ENCODE measurements at places on chromosomes 6 and 20.
A peak's percentile ranks its signal among the peaks of the same experiment; 100 is the strongest.

- no peak for DNase-seq
Observed at GRCh38 chr6:313087-313486, 20.8 kb downstream of the DUSP22 start.

GRCh38 chr6:44285552-44286284, 15.5 kb downstream of the TMEM151B start:
- no peak for DNase-seq

- no peak for DNase-seq
Observed at GRCh38 chr6:167975458-167975857, 22.0 kb upstream of the KIF25 start.

- DNase-seq = peak; percentile 60
Observed at GRCh38 chr6:30720738-30721197, 616 bp downstream of the TUBB start.

- no peak for DNase-seq
Observed at GRCh38 chr6:84415068-84415467, 187.6 kb upstream of the CEP162 start.

GRCh38 chr20:59184880-59185447, 21.3 kb downstream of the ZNF831 start:
- no peak for DNase-seq

DNA sequence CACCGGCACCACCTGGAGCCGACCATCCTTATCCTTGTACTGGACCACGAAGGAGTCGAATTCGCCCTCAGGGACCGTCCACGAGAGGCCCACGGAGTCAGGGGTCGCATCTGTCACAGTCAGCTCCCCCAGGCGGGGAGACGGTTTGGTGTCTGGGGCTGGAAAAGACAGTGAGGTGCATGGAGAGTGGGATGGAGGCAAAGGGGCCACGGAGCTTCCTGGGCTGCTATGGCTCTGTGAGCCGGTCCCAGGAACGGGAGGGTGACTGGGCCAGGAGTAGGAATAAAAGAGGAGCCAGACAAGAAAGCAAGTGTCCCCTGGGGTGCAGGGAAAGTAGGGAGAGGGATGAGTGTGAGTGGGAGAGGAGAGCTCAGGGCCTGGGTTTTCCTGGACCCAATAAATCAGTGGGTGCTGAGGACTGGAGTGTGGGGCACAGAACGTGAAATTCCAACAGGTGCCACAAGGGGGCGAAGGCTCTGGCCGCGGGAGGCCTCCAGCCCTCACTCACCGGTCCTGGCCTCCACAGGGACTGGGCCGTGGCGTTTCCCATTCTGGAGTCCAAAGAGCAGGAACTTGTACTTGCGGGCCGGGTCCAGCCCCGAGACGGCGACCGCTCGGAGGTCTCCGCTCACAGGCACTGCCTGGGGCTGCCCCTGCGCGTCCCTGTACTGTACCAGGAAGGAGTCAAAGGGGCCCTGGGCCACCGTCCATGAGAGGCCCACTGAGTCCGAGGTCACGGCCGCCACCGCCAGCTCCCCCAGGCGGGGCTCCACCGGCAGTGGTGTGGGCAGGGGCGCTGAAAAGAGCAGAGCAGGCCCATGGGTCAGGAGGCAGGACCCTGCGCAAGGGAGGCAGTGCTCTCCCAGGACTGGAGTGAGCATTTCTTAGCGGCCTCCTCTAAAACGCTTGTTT, 9.9 kb downstream of the CYP21A2 start:
- peak; percentile 69 for DNase-seq

GRCh38 chr6:34969662-34970265, 80.7 kb downstream of the ANKS1A start:
- no peak for DNase-seq

GRCh38 chr6:69216127-69216526, 580.7 kb downstream of the LMBRD1 start:
- no peak for DNase-seq

- no peak for DNase-seq
Observed at GRCh38 chr6:52271852-52272460, 12.6 kb downstream of the MCM3 start.

- DNase-seq = no peak
Observed at GRCh38 chr6:63537201-63537958, 34.9 kb upstream of the LOC128125822 start.

DNA sequence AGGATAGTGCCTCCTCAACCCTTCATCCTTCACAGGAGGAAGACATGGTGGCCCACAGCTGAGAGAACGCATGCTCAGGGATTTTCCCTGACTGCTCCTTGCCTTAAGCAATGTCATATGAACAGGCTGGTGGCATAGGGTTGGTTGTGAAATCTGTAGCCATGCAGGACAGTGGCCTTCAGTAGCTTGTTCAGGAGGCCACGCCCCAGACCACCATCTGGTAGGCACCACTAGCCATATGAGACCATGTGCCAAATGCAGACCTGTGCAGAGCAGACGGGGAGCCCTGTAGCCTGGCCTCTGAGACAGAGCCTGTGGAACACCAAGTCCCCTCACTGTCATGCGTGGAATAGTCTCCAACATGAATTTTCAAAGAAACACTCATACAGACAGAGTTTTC, 76.5 kb downstream of the ADTRP start:
- DNase-seq = no peak

- DNase-seq = no peak
Observed at GRCh38 chr6:40599555-40599954, 12.4 kb upstream of the LRFN2 start.

- DNase-seq = no peak
Observed at GRCh38 chr6:130372786-130373185, 7.0 kb downstream of the TMEM200A start.

GRCh38 chr6:137926207-137926731, 59.2 kb downstream of the TNFAIP3 start:
- no peak for DNase-seq

DNA sequence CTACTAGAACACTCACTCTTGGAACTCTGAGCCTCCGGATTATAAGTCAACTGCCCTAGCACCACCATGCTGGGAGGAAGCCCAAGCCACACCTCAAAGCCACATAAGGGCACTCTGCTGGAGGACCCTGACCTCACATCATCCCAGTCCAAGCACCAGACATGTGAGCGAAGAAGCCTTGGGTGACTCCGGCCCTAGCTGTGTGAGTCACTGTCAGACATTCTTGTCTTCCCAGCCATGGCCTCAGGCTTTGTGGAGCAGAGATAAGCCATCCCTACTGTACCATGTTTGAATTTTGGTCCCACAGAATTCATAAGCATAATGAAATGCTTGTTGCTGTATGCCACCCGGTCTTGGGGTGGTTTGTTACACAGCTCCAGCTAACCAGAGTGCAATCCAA, 247.7 kb downstream of the SOD2 start:
- DNase-seq = no peak

- no peak for DNase-seq
Observed at GRCh38 chr6:21887231-21888185, 294.0 kb downstream of the SOX4 start.

DNA sequence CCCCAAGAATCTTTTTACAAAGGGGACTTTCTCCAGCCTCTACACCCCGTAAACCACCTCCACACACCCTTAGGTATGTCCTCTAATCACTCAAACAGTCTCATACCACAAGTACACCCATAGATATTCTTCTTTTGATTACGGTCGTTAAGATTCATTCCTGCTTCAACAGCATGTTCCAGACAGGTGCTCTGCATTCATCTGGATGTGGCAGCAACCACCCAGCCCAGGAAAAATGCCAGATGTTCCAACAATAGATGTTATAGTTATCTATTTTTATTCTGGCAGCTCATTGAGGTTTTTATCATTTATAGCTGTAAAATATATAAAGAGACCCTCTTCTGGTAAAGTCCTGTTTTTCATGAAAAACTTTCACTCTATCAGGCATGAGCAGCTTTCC, 60.7 kb downstream of the SIM1 start:
- no peak for DNase-seq

DNA sequence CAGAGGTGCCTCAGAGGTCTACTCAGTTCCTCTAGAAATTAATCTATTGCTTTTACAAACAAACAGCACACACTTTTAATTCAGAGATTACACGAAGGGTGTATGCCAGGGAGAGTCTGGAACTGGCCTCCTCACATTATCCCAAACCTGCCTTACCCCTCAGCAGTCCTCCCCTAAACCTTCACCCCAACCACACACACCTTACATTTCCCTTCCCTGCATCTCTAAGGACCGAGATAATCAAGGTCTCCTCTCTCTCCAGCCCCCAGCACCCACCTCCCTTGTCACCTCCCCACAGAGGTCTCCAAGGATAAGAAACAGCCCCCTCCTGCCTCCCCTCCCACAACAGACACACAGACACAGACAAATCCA, 6.1 kb downstream of the HLA-DRB1 start:
- DNase-seq = no peak

DNA sequence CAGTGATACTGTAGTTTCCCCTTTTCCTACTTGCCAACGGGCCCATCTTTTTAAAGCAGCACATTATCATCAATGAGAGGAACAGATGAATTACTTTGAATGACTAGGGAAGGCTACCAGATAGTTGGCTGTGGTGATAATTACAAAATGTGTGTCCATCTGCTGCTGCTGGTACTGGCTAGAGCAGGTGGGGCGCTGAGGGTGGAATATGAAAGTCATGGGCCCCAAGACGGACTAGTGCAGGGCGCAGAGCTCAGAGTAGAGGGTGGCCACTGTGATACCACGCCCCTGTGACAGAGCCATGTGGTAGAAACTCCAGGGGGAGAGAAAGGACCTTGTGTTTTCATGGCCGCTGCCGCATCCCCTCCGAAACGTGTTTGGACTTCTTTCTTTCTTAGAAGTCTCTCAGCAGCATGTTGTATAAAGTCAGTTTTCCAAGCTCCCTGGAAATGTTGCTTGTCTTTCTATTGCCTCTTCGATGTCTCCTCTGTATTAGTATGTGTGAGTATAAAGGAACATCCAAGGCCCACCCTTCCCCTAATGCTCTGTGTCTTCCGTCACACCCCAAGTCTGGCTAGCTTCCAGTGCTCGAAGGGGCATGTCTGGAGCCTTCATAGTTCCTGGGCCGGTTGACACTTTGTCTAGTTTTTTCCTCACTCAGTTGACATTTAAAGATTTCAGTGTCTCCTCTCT, 88.1 kb downstream of the PPP1R14C start:
- DNase-seq = no peak

DNA sequence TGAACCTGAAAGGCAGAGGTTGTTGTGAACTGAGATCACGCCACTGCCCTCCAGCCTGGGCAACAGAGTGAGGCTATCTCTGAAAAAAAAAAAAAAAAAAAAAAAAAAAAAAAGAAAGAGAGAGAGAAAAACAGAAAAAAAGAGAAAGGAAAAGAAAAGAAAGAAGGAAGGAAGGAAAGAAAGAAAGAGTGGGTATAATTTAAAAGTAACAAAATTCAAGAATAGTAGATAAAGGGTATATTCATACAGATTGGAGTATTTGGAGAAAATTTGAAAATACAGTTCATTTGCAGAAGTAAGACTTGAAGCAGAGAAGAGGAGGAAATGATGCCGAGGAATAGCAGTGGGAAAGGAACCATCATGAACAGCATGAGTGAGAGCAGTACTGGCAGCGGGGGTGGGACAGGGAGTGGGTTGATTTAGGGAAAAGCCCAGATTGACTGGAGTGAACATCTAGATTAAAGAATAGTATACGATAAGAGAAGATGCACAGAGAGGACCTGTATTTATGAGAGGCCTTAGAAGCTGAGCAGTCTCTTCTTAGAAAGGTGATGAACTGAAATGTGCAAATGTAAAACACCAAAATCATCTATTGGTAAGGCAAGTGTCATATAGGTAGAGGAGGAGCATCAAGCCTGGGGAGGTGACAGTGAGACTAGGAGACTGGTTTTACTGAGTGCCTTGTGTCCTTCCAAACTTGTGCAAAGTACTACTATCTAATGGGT, 17.8 kb upstream of the HLA-DRB1 start:
- DNase-seq = no peak

- DNase-seq = peak; percentile 55
Observed at GRCh38 chr20:2800521-2801285, at the start of gene CPXM1. CPXM1 (minus strand) TSS chr20:2800627; CDS start chr20:2800572, 55 bp downstream.

DNA sequence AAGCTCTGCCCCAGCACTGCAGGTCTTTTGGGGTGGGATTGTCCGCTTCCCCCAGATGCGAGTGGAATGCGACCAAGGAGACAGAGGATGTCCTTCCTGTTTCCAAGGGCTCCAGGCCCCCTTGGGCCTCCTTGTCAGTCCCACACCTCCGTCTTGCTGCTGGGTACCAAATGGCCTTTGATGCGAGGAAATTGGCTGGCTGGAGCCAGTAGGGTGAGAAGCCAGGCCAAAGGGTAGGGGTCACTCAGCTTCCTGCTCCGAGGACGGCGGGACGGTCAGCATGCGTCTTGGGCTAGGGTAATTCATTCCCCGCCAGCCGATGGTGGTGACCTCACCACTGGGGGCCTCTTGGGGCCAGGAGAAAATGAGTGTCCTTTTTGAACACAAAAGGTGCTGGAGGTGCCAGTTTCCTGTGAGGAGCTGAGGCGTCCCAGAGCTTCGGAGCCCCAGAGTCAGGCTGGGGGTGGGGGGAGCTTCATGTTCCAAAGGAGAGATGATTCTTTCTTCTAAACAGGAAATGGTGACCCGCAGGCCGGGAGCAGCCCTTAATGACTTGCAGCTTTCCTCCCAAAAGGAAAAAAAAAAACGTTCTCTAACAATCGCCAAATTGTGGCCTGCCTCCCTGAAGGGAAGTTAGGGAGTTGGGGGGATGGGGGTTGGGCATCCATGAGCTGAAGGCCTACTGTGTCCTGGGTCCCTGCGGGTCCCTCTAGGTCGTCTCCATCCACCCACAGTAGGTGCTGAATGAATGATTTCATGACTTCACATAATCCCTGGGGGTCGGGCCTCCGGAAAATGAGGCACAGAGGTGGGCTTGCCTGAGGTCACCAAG, 6.7 kb downstream of the SNAI1 start:
- peak; percentile 70 for DNase-seq

DNA sequence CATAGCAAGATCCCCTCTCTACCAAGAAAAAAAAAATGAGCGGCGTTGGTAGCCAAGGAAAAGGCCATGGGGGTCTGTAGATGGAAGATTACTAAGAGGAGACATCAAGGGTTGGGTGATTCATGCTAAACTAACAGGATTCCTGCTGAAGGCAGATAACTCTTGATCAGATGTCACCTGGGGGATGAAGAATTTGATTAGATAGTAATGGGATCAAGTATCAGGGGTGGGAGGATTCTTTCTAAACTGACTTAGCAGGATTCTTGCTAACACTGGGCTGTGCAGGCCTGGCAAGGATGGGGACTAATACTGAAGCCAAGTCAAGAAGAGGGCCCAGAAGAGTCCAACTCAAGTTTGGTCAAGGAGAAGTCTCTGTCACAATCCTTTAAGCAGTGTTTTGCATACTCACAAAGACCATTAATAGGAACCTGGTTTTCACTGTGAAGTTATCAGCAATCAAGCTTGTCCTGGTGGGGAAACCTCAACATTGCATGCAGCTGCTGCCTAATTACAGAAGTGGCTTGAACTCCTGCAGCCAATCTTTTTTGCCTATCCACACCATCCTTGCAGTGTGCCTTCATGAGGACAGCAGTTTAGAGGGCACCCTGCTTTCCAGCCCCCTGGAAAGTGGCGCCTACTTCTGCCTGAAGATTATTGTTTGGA, 61.3 kb downstream of the ANKRD6 start:
- no peak for DNase-seq

GRCh38 chr20:33751775-33752174, 20.0 kb downstream of the ZNF341 start:
- no peak for DNase-seq

GRCh38 chr6:329888-330691, 37.8 kb downstream of the DUSP22 start:
- DNase-seq = peak; percentile 38

- no peak for DNase-seq
Observed at GRCh38 chr6:152329638-152330448, 307.3 kb downstream of the SYNE1 start.
